ENCODE measurements at places on chromosomes 1 and 21.

GRCh38 chr1:68199603-68200002 is 32.7 kb downstream of the WLS start:
- DNase-seq, result no peak

DNA sequence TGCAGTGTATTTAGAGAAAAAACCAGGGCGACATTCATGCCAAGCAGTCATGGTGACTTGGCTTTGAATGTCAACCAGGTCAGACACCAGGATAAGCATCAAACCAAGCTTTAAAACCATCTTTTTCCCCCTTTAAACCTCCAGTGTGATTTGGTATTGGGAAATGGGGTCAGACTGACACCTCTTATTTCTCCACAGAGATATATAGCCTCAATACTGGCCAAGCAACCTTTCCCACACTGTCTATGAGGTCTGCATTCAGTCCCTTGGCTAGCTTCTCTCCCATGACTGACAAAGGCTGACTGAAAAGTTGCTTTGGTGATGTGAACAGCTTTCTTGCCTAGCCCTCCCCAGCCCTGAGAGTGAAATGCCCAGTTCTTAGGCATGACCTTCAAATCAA is 21.7 kb downstream of the GPR3 start:
- no peak for DNase-seq

DNA sequence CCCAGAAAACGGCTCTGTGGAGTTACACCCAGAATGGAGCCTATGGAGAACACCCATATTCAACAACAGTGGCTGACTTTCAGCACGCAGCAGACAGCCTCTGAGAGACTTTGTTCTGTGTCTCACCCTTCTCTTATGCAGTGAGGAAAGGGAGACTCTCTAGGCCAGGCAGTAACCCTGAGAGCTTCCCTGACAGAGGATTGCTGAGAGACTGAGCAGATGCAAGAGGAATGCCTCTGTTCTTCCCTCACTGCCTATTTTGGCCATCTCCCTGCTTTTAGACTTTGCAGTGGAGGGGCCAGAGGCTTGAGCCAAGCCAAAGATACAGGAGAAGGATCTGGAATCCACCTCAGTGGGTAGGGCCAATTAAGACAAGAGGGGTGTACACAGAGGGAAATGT is 41.8 kb upstream of the SLC16A1 start:
- DNase-seq, result no peak

DNA sequence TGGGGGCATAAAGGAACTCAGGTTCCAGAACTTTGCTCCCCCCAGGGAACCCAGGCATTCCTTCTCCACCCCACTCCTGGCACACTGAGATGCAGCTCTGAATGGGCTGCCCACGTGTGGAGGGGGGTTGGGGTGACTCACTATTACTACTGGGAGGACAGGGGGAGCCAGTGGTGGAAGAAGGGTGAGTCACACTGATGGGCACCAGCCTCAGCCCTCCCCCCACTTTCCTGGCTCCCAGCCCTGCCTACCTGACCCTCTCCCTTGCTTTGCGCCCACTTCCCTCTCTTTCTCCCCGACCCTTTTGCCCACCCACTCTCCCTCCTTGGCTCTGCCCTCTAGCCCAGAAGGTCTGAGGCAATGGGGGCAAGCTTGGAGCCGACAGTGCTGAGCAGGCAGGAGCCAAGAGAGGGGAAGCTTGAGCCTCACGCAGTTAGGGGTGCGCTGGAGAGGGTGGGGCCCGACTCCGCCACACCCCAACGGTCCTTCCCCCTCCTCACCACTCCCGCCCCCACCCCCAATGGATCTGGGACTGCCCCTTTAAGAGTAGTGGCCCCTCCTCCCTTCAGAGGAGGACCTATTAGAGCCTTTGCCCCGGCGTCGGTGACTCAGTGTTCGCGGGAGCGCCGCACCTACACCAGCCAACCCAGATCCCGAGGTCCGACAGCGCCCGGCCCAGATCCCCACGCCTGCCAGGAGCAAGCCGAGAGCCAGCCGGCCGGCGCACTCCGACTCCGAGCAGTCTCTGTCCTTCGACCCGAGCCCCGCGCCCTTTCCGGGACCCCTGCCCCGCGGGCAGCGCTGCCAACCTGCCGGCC is at the start of gene LMNA:
Gene LMNA, plus strand, starts transcription at position 611 of the 818 bp plus-strand sequence. CDS start 208 bp downstream, outside the sequence.
- peak; percentile 95 for DNase-seq

GRCh38 chr1:204227351-204227750 is 13.6 kb upstream of the GOLT1A start:
- DNase-seq, result no peak

GRCh38 chr1:26750428-26750827 is 37.3 kb upstream of the PIGV start:
- DNase-seq, result no peak

- no peak for DNase-seq
These were observed 16.8 kb downstream of the PLPPR4 start for GRCh38 chr1:99281105-99281504.

- DNase-seq, result no peak
These were observed 867 bp downstream of the PTPRC start for GRCh38 chr1:198639671-198640143.

DNA sequence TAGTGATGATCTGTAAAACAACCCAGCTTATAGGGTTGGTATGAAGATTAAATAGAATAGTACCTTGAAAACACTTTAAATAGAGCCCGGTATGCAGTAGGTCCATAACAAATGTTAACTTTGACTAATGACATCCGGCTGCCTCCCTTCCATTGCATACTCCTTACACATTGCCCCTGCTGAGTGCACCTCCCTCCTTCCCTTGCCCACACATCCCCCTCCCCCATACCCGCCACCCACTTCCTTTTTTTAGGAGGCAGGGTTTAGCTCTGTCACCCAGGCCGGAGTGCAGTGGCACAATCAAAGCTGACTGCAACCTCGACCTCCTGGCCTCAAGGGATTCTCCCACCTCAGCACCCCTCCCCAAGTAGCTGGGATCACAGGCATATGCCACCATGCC is 24.4 kb upstream of the ZC3H12A start:
- DNase-seq, result no peak

- DNase-seq, result no peak
These were observed 95.1 kb downstream of the RHOU start for GRCh38 chr1:228830185-228830953.

DNA sequence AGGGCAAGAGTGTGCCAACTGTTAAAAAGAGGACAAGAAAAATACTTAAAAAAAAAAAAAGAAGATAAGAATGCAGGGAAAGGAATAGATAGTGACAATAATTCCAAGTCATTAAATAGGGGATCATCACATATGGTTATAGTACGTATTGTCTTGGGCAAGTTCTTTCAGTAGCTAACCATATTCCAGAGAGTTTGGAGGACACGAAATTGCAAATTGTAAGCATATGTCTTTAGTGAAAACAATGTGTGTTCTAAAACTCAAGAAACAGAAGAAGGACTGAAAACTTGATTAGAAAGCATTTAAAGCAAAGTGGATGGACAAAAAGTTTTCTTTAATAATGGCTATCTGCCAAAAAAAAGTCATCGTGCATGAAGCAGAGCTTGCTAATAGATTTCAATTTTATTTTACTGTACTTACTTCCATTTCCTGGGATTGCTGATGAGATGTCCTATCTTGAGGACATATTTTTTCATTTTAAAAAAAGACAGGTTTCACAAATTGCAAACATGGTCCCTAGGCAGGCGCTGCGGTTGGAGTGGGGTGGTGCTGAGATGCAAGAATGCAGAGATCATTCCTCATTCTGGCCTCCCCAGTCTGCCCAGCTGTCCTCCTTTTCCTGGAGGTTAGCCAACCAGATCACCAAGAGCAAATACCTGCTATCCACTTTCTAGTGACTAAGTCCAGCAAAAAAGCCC is 11.9 kb downstream of the TSPAN2 start:
- DNase-seq, result no peak
